Stimulated activated CD8-positive, alpha-beta memory T cell treated with anti-CD3 and anti-CD28 coated beads, Interleukin-4, amount 100 ng/mL, for 4 hours (primary cell): ENCODE measurements at places on chromosomes 13 and 19.

GRCh38 chr13:75749407-75749806, 113.3 kb downstream of the LMO7 start:
- no peak for DNase-seq

GRCh38 chr19:41915776-41916414, 12.4 kb downstream of the ERFL start:
- no peak for DNase-seq

DNA sequence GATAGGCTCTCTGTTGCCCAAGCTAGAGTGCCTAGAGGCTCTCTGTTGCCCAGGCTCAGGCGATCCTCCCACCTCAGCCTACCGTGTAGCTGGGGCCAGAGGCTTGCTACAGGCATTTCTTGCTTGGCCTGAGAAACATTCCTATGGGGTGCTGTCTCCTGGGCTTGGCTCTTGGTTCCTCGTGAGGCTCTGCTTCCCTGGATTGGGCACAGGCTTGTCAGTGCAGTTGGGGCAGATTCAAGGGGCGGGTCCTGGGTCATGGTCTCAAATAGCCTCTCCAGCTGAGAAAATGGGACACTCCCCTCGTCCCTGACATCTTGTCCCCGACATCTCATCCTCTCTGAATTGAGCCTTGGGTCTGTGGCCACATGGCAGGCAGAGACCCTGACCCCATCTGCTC, 4.9 kb downstream of the TSSK6 start:
- no peak for DNase-seq

- DNase-seq: no peak
Measured at GRCh38 chr13:111232191-111232590, 88.3 kb upstream of the TEX29 start.

- no peak for DNase-seq
Measured at GRCh38 chr13:78430166-78430791, 173.1 kb downstream of the POU4F1 start.

DNA sequence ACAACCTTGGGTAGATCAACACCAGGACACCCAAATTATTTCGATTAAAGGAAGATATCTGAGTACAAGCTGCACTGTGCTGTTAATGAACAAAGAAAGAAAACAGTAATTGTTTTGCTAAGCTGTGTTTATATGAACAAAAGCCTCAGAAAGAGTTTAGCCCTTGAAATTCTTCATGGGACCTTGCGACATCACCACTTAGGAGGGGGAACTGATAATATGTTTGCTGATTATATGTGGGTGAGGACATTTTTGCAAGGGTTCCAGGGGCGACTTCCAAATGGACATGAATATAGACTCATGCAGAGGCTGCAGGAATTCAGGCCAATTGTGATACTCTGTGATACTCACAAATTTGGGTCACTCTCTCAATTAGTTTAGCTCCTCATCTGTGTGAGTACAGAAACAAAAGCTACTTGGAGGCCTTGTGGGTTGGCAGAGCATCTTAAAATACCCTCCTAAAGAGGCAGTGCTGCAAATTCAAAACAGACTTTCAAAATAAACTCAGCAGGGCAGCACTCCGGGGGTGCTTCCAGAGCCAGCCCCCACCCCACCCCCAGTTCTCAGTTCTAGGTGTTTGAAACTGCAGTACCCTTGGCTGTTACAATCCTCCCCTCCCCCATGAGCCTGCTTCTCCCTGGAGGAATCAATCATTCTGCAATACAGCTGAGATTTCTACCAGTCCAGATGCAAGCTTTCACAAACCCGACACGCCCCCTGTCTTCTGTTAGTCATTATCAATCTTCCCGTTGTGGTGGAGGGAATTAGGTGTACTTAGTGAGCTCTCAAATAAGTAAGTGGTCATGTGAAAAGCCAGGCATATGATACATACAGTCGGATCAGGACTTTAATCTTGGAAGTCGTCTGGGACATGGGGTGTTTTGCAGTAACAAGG, 97.0 kb upstream of the MBNL2 start:
- DNase-seq: no peak

GRCh38 chr13:24124789-24125476, 35.6 kb upstream of the SPATA13 start:
- DNase-seq: no peak

DNA sequence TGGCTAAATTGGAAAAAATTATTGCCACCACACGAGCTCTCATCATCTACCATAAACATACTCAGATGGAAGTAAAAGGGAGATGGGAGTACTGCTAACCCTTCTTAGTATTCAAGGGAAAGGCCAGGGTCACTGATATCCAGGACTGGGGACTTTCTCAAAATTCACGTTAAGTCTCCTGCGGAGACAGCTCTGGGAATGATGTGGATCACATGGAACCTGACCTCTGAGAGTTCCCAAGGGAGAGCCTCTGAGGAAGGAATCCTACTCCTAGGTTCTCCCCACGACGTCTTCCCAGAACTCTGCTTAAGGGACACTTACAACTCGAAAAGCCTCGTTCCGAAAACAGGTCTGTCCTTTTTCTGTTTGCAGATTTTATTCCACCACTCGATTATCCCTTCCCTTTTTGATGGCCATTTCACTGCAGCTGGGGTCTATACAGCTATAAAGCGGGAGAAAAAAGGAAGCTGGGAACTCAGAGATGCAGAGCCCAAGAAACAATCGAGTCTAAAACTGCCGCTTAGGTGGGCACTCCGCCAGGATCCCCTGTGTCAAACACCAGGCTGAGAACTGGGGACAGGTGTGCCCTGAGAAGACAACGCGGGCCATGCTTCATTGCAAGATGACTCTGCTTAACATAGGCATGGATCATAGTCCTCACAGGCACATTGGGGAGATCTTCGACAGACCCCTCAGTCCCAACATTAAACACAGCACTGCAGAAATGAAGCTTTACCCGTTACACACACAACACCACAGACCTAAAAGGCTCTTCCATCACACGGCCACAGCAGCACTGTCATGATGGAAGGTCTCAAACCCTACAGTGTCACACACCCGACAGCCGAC, 823 bp upstream of the ZNF567 start:
- DNase-seq: no peak

DNA sequence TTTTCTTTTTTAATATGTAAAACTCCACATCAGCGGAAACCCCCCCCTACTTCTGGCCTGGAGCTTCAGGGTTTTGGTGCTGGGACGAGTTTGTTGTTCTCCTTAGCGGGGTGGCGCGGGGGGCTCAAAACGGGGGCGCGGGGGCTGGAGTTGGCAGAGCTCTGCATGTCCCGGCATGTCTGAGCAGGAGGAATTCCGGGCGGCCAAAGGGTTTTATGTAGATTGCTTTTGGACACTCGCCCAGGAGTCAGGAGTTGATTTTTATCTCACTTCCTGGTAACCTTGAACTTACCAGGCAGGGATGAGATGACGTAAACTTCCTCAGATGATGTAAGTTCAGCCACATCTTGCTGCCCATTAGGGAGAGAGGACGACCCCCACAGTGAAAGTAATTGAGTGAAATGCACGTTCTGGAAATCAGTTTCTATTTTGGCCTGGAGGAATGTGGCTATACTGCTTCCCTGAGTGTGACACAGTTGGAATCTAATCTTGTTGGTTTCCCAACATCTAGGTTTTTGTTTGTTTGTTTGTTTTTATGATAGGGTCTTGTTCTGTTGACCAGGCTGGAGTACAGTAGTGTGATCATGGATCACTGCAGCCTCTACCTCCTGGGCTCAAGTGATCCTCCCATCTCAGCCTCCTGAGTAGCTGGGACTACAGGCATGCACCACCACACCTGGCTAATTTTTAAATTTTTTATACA, 21.0 kb upstream of the GDF15 start:
- no peak for DNase-seq

GRCh38 chr19:33402421-33403220, 29.1 kb downstream of the CEBPG start:
- DNase-seq: no peak

DNA sequence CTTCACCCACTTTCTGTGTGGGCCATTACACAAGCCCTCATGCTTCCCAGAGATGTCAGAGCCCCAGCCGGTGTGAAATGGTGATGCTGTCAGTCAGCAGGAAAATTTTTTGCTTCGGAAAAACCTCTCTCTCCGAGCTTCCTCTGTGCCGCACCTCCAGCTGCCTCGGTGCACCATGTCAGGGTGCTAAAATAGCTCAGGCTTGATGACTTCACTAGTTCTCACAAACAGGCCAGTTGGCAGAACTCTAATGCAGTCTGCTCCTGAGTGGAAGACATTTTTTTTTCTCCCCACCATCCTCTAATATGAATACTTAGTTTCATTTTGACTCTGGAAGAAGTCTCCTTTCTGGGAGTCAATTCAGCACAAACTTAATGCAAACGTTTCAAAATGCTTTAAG, 71.3 kb downstream of the KLF12 start:
- DNase-seq: no peak

DNA sequence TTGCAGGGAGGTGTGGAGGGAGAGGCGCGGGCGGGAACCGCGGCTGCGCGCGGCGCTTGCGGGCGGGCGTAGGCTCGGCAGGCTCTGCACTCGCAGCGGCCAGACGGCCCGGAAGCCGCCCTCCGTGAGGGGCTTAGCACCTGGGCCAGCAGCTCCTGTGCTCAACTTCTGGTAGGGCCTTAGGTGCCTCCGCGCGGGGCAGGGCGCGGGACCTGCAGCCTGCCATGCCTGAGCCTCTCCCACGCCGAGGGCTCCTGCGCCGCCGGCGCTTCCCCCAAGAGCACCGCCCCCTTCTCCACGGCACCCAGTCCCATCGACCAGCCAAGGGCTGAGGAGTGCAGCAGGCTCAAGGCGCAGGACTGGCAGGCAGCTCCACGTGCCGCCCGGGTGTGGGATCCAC, 940.8 kb upstream of the PCDH9 start:
- DNase-seq: no peak

- peak; percentile 64 for DNase-seq
Measured at GRCh38 chr19:3154957-3155736, 19.3 kb downstream of the GNA15 start.

- DNase-seq: no peak
Measured at GRCh38 chr19:10238172-10238783, 7.1 kb upstream of the S1PR2 start.

DNA sequence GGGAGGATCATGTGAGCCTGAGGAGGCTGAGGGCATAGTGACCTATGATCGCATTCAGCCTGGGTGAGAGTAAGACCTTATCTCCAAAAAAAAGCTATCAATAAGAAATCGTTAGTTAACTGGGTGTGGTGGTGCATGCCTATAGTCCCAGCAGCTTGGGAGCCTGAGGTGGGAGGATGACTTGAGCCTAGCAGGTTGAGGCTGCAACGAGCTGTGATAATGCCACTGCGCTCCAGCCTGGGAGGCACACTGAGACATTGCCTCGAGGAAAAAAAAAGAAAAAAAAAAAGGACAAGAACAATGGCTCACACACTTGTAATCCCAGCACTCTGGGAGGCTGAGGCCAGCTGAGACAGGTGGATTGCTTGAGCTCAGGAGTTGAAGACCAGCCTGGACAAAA, 16.2 kb downstream of the PSPC1 start:
- no peak for DNase-seq

DNA sequence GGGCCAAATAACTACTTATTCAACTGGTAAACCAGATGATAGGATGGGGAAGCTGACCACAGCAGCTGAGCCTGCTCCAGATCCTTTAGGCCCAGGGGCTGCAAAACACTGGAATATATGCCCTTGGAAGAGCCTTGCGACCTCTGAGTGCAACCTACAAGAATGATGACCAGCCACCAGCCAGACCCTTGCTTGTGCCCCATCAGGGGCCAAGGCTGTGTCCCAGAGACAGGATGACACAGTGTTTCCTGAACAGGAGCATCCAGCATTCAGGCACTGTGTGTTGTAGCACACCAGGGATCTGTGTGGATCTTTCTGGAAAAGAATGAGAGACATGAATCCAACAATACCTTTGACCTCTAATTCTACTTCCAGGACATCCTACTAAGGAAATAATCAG, 14.5 kb downstream of the GJA3 start:
- DNase-seq: no peak

- no peak for DNase-seq
Measured at GRCh38 chr13:47890146-47890814, 110.8 kb downstream of the SUCLA2 start.

GRCh38 chr19:56838909-56839651, 1.4 kb downstream of the PEG3 start:
- DNase-seq: peak; percentile 2

GRCh38 chr13:97224544-97225300, 2.6 kb downstream of the MBNL2 start:
- DNase-seq: no peak

DNA sequence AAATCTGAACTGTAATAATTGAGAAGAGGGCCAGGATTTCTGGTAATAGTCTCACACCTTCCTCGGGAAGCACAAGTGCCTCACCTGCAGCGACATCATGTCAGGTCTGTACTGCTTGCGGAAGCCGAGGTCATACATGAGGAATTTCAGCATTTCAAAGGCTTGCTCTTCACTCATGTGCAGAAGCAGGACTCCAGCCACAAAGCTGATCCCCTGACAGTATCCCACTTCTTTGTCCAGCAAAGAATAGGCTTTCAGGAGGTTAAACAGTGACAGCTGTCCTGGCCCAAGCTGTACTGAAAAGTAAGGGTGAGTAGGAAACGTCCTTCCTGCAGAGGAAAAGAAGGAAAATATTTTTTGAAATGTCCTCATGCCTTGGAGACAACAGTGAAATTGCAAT, 182.7 kb downstream of the TBC1D4 start:
- no peak for DNase-seq

- DNase-seq: no peak
Measured at GRCh38 chr13:105982219-105982930, 553.1 kb downstream of the EFNB2 start.

- DNase-seq: no peak
Measured at GRCh38 chr13:104140552-104140951, 1074.3 kb upstream of the SLC10A2 start.

DNA sequence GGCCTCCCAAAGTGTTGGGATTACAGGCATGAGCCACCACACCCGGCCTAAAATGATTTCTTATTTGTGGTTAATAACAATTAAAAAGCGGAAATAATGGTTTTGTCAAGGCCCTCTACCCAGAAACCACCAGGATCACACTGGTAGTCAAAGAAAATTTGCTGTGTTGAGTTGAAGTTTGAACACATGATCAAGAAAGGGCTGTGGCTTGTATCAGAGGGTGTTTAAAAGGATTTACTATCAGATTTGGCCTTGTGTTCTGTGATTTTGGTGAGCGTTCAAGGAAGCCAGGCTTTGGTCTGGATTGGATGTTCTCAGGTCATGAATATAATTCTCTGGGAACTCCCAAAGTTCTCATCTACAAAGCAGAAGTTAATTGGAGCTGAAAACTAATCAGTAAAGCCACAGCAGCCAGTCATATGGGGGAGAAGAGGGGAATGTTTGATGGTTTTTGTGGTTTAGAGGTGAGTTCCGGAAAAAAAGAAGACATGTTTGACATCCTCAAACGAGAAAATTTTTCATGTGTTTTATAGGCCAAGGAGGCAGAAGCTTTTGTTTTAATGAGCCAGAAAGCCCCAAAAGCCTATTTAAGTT, 10.6 kb upstream of the ZNF556 start:
- DNase-seq: no peak
